ENCODE measurements at places on chromosomes 2 and 18.

GRCh38 chr2:169237286-169237685 lies 125.0 kb downstream of the LRP2 start:
- no peak for DNase-seq

DNA sequence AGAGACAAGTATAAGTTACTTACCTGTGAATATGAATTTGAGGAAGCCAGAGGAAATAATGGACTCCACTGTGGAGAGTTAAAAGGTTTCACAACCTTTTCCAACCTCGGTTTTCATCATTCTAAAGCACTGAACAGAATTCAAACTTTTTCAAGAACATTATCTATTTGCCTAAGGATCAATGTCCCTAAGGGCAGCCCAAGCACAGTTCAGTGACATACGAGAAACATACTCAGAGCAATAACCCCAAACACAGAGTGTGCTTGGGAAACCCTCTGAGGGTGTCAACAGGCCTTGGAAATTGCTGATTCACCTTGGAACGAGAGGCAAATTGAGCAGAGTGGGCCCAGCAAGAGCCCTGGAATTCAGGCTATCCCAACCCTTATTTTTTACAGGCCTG lies at the start of gene ABCB11:
ABCB11 (minus strand) TSS at position 123 of the 400 bp plus-strand sequence. CDS start 13,199 bp downstream, outside the sequence.
- no peak for DNase-seq

GRCh38 chr2:32422133-32422532 lies 65.3 kb downstream of the BIRC6 start:
- DNase-seq: no peak

DNA sequence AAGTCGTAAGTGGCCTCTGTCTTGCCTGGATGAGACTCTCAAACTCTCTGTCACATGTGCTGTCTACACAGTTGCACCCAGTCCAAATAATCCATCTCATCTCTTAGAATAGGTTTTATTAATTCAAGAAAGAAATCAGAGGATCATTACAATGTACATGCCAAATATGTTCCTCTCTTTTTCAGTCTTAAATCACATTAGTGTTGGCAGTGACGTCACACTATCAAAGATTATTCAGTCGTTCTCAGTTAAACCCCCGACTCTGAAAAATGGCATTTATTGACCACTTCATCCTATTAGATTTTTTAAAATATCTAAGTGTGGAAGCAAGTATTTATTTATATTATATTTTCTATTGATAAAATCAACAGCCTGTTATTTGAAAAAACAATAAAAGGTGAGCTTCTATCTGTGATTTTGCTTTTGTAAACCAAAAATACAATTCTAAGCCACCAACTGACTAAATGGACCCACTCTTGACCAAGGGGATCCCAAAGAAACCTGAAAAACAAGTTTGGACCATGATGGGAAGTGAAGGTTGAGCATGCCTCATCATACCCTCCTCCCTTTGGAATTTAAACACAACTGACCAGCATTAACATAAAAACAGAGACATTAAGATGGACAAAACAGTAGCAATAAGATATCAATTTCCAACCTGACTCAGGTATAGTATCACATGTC lies 1894.4 kb upstream of the LRRTM1 start:
- DNase-seq: no peak

DNA sequence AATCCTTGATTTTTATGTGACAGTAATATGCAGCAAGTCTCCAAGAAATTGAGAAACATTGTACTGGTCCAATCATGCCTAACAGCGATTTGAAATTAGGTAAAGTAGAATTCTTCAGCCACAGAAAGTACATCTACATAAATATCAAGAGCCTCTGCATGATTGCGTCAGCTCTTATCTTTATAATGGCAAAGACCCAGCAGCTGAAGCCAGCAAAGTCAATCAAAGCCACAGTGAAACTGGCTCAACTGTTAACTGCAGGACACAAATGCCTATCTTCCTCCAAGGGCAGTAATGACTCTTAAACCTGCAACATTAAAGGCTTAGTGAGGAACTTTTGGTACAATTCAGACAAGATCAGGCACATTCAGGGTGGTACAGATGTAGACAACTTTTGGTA lies 102.5 kb downstream of the BARD1 start:
- no peak for DNase-seq

GRCh38 chr2:86485103-86485502 lies 43.9 kb downstream of the KDM3A start:
- DNase-seq: no peak

DNA sequence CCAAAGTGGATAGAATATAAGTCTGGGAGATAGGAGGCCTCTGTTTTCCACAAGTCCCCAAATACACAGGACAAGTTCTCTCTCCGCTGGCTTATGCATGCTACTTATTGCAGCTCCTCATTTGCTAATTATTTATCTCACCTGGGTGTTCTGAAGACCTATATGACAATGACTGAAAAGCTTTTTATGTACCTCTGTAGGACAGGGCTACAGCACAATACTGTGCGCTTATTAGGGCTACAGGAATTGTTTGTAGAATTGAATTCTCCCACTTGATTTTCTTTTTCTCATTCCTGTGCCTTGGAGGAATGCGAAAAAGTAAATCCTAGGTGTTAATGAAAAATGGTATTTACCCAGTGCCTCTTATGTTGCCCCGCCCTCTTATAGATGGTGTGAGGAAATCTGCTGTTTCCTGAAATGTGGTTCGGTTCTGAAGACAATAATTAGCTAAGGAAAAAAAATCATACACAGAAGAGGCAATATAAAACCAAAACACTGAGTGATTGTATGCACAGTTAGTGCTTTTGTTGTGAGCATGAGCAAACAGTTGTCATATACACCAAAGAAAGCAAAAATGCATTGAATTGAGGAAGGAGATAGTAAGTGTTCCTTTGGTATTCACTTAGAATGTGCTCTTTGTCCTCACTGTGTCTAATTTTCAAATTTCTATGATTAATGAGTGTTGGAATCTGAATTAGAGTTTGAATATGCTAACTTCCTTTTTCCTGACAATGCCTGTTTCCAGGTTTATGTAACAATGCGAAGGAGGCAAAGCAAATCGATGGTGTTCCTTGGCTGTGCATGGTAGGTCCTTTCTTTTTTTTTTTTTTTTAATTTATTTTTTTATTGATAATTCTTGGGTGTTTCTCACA lies 78.7 kb upstream of the PNPT1 start:
- no peak for DNase-seq

DNA sequence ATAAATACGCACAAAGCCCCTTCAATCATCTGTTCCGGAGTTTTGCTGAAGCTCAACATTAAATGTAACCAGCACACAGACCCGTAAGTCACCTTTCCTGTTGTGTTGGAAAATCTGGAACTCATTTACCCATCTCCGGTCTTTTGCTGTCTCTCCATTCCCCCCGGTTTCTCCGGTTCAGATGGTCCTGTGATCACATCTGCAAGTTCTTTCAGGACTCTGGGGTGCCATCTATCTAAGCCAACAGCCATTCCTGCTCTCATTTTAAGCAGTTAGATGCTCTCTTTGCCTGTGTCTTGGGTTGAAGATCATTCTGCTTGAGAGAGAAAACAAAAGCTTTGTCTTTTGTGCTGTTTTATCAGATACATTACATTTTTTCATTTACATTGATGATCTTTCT lies 91.7 kb upstream of the TGIF1 start:
- DNase-seq: no peak

DNA sequence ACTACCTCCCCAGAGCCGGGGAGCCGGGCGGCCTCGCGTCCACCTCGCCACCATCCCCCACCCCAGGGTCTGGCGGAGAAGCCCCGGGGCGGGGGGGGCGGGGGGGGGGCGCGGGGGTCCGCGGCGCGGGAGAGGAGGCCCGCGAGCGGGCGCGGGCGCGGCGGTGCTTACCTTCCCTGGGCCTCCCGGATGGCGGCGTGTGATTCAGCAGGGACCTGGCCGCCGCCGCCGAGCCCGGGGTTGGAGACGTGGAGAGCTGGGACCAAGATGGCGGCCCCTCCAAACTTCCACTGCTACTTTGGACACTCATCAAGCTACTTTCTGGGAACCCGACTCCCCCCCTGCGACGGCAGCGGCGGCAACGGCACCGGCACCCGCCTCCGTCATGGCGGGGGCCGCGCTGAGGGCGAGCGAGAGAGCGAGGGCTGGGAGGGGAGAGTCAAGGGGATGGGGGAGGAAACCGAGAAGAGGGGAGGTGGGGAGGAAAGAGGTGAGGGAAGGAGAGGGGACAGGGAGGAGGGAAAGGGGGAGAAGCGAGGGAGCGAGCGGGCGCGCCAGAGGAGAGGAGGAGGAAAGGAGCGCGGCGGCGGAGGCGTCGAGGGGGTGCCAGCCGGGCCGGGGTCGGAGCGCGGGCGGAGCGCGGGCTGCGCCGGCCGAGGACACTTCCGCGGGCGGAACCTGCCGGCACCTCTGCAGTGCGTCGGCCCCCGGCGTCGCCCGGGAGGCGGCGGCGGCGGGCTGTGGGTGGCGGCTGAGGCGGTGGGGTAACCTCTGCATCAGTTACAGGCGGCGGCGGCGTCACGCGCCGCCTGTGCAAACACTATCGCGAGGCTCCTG lies at the start of gene TLK1:
TLK1 (minus strand) TSS at position 775 of the 837 bp plus-strand sequence; CDS start at position 310, 465 bp downstream.
- peak; percentile 78 for DNase-seq

- no peak for DNase-seq
Observed at GRCh38 chr2:4357121-4357520, 653.7 kb downstream of the DCDC2C start.

- no peak for DNase-seq
Observed at GRCh38 chr2:67286981-67287759, 110.0 kb upstream of the ETAA1 start.

GRCh38 chr18:32300914-32301313 lies 111.1 kb downstream of the MEP1B start:
- no peak for DNase-seq

- DNase-seq: no peak
Observed at GRCh38 chr2:45823723-45824206, 172.3 kb downstream of the PRKCE start.

DNA sequence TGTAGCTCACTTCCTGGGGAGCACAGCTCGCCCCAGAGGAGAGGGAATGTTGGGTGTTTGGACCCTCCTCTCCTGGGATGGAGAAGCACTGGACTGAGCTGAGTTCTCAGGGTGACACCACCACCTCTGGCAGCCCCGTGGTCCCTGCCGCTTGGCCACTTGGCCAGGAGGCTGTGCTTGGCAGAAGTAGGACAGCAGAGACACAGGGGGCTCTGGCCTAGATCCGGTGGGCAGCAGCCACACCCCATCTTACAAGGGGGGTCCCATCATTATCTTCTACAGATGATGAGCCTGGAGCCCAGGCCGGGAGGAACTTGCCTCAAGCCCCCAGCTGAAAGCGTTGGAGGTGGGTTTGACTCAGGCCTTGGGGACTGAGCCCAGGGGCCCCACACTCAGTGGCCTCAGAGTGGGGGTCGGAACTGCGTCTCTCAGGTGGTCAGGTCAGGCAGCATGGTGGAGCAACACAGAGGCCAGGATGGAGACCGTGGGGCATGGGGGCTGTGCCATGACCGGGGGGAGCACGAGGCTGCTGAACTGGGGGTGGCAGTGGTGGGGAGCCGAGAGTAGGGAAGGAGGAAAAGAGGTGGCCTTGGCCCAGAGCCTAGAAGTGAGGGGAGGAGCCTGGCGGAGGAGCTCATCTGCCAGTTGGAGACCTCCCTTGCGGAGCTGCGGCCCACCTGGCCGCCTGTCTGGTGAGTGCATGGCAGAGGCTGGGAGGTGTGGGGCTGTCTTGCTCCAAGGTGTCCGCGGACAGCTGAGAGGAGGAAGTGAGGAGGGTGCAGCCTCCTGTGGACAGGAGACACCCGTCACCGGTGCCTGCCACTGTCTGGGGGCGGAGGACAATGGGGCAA lies 63.6 kb upstream of the HDAC4 start:
- DNase-seq: no peak

- no peak for DNase-seq
Observed at GRCh38 chr2:167608487-167608886, 638.9 kb downstream of the STK39 start.

- DNase-seq: no peak
Observed at GRCh38 chr18:47997338-47997780, 66.9 kb upstream of the SMAD2 start.

Measured in KG1 (cell line).